T1000 (cell line): ENCODE measurements at places on chromosomes 11 and 22.

- DNase-seq = no peak
Measured at GRCh38 chr11:99534812-99535211, 514.1 kb downstream of the CNTN5 start.

GRCh38 chr22:28955817-28956216 is 72.4 kb downstream of the ZNRF3 start:
- DNase-seq = no peak

DNA sequence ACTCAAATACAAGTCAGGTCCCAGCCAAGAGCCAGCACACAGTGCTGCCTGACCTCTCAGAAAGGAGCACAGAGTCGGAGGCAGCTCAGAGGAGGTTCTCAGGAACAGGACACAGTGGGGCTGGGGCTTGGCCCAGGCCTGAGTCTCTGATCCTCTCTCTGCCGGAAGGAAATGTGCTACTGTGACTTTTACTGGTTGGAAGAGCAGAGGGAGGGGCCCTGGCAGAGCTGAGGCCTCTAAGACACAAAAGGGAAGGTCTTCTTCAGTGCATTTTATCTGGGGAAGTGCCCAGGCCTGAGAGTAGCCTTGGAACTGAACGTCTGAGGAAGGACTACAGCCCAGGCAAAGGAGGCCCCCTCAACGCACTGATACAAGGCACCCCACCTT is 16.2 kb upstream of the CASTOR1 start:
- no peak for DNase-seq

DNA sequence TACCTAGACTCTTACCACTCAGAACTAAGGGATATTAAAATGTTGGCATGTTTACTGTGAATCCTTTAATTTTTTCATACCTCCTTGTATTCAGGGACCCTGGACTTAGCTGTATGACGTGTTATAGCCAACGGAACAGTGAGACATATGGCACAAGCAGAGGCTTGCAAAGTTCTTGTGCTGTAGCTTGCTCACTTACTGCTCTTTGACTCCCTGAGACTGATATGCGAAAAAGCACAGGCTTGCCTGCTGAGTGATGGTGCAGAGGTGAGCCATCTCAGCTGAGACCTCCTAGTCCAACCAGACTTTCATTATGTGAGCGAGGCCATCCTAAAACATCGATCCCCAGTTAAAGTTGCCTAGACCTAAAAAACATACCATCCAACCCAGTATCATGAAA is 811.0 kb downstream of the METTL15 start:
- DNase-seq = no peak

DNA sequence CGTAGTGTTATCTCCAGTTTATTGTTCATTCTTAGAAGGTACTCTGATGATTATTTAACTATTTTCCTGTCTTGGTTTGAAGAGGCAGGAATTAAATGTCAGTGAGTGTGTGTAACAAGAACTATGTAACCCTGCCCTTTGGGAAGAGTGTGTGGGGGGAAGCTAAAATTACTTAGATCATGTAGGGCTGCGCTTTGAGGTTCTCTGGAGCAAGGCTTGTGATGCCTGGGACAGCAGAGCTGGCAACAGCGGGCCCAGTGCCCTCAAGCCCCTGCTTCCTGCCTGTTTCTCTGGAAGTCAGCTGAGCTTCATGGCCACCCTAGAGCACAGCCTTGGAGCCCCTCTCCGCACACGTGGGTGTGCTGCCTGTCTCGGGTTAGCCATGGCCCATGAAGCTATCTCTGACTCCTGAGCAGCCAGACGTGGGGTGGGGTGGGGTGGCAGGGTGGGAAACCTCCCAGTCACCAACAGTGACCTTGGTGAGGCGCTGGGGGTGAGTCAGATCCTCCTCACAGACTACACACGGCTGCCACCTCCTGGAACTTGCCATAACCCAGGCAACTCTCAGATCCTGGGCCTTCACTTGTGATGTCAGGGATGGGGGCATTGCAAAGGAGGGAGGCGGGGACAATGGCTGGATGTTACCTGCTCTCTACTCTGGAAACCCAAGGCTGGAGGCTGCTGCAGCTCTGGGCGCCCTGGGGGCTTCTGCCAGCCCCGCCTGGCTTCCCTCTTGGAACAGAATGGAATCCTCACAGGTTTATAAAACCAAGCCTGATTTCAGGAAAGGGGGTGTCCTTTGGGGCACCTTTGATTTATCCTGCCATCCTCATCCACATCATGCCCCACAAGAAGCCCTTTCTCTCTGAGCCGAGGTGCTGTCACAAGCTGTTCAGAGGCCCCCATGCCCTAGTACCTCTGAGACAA is 88.6 kb downstream of the SNX19 start:
- DNase-seq = peak; percentile 33

DNA sequence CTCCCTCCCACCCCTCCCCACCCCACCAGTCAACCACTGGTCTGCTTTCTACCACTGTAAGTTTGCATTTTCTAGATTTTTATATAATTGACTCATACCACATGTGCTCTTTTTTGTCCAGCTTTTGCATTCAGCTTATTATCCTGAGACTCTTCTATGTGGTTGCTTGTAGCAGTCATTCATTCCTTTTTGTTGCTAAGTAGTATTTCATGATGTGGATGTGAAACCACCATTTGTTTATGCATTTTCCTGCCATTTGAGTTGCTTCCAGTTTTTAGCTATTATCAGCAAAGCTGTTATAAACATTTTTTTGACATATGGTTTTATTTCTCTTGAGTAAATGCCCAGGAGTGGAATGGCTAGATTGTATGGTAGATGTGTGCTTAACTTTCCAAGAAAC is 77.0 kb upstream of the FGF3 start:
- DNase-seq = no peak

DNA sequence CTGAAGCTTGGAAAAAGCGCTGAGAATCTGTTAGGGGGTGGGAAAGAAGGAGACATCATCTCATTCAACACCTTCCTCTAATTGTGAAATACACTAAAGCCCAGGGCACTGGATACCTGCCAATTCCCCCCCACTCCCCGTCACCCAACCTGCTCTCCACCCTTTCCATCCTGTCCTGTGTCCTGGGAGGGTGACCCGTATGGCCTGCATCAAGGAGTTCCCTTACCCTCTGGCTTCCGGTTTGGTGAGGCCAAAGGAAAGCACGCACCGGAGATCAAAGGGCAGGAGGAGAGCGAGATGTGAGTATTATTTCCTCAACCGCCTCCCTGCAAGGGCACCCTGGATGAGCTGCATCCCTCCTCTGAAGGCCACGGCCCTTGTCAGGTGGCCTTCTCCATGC is 65.0 kb upstream of the PTPRJ start:
- DNase-seq = no peak

DNA sequence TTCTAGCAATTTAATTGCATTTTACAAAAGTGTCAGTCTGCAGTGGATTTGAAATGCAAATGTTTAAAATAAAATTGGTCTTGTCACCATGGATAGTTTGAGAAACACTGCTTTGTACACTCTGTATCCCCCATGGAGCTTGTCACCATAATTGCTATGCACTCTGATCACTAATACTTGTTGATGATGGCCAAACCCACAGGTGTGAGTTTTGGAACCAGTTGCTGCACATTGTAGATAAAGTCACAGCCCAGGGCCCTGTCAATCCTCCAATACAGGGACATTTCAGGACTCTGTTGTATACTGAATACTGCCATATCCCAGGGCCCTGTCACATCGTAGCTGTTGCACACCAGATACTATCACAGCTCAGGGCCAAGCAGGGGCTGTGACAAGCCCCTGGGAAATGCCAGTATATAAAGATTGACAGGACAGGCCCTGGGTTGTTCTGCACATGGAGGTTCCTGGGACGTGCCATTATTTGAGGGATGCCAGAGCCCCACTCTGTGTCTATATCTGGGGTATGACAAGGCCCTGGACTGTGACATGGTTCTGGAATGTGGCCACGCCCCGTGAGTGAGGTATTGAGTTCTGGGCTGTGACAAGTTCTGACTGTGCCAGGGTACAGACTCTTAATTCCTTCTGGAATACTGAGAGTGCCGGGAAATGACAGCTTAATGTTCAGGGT is 27.9 kb upstream of the SMPD1 start:
- no peak for DNase-seq

DNA sequence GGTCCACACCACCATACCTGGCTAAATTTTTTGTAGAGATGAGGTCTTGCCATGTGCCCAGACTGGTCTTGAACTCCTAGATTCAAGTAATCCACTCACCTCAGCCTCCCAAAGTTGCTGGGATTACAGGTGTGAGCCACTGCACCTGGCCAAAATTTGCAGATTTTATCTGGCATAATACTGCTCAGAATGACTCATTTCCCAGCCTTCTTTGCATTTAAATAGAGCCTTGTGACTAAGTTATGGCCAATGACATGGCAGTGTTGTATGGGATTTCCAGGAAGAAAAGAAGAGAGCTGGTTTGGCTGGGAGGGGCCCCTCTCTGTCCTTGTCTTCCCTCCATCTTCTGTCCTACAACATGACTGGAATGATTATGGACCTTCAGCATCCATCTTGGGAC is 55.8 kb downstream of the CCDC34 start:
- no peak for DNase-seq
